GM13977 (cell line): ENCODE measurements at places on chromosomes 5 and 9.

- no peak for DNase-seq
Observed at GRCh38 chr5:124718380-124718789, 28.1 kb downstream of the ZNF608 start.

DNA sequence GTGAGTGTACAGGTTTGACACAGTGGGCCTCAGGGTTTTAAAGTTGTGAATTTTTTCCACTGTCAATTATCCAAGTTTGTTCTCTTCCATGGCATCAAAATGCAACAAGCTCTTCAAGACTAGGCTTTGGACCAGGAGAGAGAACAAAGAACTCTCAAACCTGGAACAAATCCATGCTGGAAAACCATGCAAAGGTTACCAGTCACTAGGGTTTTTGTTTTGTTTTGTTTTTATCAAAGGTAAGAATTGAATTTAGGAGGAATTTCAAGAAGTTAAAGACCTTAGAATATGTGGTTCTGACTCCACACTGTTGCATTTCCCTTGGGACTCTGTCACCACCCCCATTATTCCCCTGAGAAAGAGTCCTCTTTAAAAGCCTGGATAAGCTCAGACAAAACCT, 191.1 kb upstream of the PIK3R1 start:
- DNase-seq, result no peak

- no peak for DNase-seq
Observed at GRCh38 chr9:99690573-99690972, 131.1 kb upstream of the NR4A3 start.

- DNase-seq, result no peak
Observed at GRCh38 chr5:175516933-175517823, 38.8 kb downstream of the SFXN1 start.

- DNase-seq, result no peak
Observed at GRCh38 chr5:149022200-149022599, 40.7 kb downstream of the SH3TC2 start.

GRCh38 chr9:134830926-134831720, 49.5 kb upstream of the FCN2 start:
- no peak for DNase-seq

DNA sequence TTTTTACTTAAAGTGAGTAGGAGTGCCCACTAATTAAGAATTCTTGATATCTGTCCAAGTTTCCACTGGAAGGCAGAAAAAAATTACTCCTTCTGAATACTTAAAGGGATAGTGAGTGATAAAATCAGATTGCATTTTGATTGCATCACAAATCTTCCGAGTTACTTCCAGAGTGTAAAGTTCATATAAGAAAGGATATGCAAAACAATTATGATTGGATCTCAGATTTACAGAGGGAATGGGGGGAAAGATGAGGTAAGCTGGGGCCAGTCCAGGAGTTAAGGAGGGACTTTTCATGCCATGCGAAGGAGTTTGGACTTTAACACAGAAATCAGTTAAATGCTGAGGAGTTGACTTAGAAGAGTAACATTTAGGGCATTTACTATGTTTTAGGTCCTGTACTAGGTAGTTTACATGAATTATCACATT, 9.3 kb upstream of the RNF145 start:
- DNase-seq, result no peak

DNA sequence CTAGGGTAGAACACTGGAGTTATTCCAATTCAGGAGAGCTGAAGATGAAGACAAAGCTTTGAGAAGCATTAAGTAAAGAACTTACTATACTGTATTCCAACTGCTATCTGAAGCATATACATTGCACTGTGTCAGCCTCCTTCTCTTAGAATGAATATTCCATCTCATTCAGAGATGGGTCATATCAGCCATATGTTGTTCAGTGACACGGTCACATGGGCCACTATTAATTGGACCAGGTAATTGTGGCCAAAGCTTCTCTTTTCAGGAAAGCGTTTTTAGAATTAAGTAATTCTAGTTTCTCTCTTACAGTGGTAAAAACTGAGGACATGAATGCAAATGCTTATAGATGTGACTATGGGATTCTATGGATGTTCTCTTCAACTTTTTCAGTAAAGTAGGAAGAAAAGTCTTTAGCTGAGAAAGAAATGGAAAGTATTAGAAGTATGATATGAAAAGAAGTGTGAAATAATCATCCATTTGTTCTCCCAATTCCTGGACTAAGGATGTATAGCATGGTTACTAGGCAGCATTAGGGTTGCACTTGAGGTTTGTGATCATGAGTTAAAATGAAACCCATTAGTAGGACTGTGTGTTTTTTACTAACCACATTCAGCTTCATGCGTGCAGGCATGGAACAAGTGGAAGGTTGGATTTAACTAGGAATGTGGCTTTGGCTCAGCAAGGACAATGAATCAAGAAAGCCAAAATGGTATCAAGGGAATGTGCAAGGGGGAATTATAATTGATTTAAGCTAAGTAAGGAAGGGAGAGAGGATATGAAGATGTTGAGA, 40.9 kb downstream of the CETN3 start:
- no peak for DNase-seq

DNA sequence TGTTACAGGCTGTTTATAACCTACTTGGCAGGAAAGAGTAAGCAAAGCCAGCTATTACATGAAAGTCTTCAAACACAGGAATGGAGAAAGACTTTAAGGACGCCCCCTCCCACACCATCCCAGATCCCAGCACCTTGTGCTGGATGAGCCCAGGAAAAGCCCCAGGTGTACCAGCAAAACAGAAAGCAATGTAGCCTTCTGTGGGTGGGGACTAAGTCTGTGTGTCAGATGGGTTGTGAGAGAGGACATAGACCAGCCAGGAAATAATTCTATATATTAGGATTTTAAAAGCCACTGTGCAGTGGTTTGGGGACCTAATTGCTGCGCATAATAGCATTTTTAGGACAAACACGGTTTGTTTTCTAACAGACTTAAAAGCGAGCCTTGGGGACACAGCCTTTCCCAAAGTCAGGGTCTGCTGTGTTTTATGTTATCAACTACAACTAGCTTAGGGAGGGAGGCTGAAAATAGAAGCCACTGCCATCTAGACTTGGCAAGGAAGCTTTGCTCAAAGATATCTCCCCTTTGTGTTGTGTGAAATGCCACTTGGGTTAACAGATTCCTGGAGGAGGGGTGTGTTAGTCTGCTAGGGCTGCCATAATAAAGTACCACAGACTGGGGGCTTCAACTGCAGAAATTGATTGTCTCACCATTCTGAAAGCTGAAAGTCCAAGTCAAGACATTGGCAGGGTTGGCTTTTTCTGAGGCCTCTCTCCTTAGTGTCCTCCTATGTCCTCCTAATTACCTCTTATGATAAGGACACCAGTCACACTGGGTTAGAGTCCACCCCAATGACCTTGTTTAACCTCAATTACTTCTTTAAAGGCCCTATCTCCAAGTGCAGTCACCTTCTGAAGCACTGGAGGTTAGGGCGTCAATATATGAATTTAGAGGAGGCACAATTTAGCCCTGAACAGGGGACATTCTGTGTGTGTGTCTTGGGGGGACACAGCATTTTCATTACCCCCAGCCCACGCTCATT, 17.2 kb upstream of the UBE2QL1 start:
- no peak for DNase-seq
